ENCODE measurements at places on chromosomes 1 and 21. TPM values are rescaled to one million over a fixed set of nuclear protein-coding genes. Genes with fewer than 3 reads are reported as not detected.

- H3K4me1 ChIP-seq = peaks cover 31% of the 10 kb centered on the region
- no peak overlapping the region for H3K4me3 ChIP-seq
- H3K36me3 ChIP-seq = no peaks in the 10 kb centered on the region
- no peaks in the 10 kb centered on the region for H3K27me3 ChIP-seq
- H3K27ac ChIP-seq = no peak overlapping the region
These were observed 4.6 kb downstream of the SH3BP5L start for GRCh38 chr1:248821101-248821500.

- H3K27ac ChIP-seq = no peak overlapping the region
- DNase-seq = no peak
- H3K36me3 ChIP-seq = no peaks in the 10 kb centered on the region
These were observed 43.5 kb downstream of the OPRD1 start for GRCh38 chr1:28855469-28855951.

DNA sequence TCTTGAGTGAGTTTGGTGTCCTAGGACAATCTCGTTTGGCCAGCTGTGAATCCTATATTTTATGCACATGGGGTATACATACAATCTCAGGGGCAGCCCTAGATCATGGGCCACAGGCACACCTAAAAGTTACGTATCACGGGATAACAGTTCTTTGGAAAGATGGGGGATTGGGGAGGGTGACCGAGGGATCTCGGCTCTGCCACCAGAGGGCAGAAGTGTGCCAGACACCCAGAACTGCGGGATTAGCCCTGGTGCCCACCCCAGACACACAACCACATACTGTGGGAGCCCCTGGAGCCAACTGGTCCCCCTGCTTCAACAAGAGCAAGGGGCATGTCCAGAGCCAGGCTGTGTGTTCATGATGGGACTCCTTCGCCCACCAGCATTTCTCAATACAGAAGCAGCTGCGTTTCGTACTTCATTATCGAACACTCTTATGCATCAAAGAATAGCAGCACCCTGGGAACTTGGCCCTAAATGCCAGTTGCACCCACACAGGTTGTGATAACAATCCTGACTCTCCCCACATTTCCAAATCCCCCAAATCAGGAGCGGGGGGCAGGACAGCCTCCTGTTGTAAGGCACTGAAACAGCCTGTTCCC is 37.4 kb downstream of the TMCO4 start:
- H3K4me1 ChIP-seq = no peaks in the 10 kb centered on the region
- DNase-seq = no peak
- no peak overlapping the region for H3K27ac ChIP-seq
- H3K27me3 ChIP-seq = no peaks in the 10 kb centered on the region
- no peaks in the 10 kb centered on the region for H3K36me3 ChIP-seq
- no peak overlapping the region for H3K4me3 ChIP-seq

DNA sequence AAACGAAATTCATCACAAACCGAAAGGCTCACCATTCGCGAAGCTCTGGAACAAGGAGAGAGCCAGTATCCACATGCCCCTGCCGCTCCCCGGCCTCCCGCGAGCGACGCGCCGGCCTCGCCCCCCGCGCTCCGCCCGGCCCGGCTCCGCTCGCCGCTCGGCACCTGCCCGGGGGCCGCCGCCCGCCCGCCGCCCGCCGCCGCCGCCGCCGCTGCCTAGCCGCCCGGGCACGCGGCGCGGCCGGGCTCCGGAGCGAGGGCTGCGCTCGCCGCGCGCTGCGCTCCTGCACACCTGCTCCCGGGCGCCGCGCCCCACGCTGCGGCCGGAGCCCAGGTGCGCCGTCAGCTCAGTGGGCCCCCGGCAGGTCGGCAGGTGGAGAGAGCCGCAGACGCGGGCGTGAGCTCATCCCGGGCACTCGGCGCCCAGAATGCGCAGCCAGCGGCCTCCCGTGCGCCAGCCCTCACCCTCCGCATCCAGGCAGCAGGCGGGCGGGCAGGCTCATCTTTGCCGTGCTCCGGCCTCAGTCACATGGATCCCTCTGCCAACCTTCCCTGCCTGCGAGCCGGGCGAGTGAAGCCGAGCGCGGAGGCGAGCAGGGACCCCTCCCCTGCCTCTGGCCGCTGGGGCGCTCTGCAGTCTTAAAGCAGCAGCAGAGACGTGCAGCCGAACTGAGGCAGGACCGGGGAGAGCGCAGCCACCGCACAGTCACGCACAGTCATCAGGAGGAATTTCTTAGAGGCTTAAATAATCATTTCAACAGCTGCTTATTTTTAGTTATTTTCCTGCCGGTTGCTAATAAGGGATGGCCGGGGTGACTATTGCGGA is at the start of gene DSCAM:
Gene DSCAM (minus strand): TSS at position 572 of the 825 bp plus-strand sequence. CDS start 497 bp downstream, at position 75.
- peaks cover 41% of the 10 kb centered on the region for H3K27me3 ChIP-seq
- no peaks in the 10 kb centered on the region for H3K4me1 ChIP-seq
- no peak within 1 kb of the TSS for H3K4me3 ChIP-seq
- H3K36me3 ChIP-seq = no peaks in the 10 kb centered on the region
- DNase-seq = no peak

DNA sequence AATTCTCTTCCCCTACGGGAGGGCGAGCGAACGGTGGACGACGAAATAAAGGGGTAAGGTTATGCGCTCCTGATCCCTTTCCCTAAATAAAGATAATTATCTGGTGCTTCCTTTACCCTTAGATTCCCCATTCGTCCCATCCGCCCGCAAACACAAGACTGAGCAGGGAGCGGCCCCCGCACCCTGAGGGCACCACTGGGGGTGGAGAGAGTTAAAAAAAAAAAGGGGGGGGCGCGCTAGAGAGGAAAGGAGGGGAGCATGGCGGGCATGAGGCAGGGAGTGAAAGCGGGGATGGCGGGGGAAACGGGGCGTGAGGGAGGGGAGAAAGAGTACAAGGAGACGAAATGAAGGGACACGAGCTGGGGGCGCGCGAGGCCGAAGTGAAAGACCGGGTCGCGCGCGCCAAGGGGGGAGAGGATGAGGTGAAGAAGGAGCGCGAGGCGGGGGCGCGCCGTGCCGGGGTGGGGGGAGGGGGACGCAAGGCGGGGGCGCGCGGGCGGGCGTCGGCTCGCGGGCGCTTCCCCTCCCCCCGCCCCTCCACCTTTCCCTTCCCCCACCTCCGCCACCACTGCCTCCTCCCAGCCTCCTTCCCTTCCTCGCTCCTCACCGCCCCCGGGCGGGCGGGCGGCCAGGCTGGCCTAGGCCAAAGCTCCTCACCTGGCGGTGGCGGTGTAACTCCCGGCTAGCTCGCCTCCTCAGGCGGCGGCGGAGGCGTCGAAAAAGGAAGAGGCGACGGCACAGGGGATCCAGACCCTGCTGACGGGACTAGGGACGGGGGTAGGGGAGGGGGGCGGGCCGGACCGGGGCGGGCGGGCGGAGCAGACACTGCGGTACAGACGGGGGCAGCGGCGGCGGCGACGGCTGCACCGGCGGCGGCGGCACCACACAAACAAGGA is 448 bp downstream of the GATAD2B start:
- H3K27me3 ChIP-seq = no peaks in the 10 kb centered on the region
- no peaks in the 10 kb centered on the region for H3K36me3 ChIP-seq
- H3K4me3 ChIP-seq = peak overlapping the region; percentile 74
- peaks cover 38% of the 10 kb centered on the region for H3K4me1 ChIP-seq
- DNase-seq = peak; percentile 53
- peak overlapping the region; percentile 88 for H3K27ac ChIP-seq

The AADACL3 gene
- total RNA-seq = not detected

The AJAP1 gene
- total RNA-seq = 0.07 TPM
